K562 (cell line): ENCODE measurements at places on chromosomes 7 and 10. TPM values are rescaled to one million over a fixed set of nuclear protein-coding genes. Genes with fewer than 3 reads are reported as not detected.

SMC3 gene
- 31.6 and 39.3 TPM in 2 replicates for polyA plus RNA-seq

PLEKHS1 gene
- not detected in 2 replicates for polyA plus RNA-seq

DNA sequence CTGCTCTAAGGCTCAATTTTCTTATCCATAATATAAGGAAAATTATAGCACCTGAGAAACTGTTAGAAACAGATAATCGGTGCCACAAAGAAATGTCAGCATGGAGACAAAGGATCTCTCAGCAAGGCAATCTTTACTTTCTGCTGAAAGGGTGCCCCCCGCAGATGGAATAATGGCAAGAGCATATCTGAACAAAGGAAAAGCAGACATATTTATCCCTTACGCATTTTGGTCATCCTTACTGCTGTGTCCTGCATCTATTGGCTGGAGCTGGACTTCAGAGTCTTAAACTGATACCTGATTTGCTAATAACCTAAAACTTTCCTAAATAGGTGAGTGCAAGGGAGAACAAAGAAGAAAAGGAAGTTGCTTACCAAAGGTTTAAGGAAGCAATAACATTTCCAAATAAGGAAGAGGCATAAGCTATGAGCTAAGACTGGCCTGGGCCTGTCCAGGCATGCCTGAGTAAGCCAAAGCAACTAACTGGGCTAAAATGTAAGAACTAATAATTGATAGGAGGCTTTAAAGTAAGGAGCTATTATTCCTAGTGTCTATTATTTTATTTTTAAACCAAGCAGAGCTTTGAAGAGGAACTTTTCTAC lies 39.6 kb upstream of the ELMO1 start:
- no peaks in the 10 kb centered on the region for H3K4me1 ChIP-seq
- DNase-seq: no peak
- H3K27ac ChIP-seq: no peak overlapping the region
- H3K27me3 ChIP-seq: no peaks in the 10 kb centered on the region
- no peak overlapping the region for H3K4me3 ChIP-seq

GRCh38 chr10:8435186-8436055 lies 380.9 kb downstream of the GATA3 start:
- no peak for DNase-seq
- H3K4me3 ChIP-seq: no peak overlapping the region
- no peaks in the 10 kb centered on the region for H3K36me3 ChIP-seq
- H3K4me1 ChIP-seq: no peaks in the 10 kb centered on the region

GRCh38 chr10:3808689-3809199 lies 23.7 kb upstream of the KLF6 start:
- H3K36me3 ChIP-seq: no peaks in the 10 kb centered on the region
- H3K4me1 ChIP-seq: peaks cover 78% of the 10 kb centered on the region
- DNase-seq: no peak
- H3K4me3 ChIP-seq: no peak overlapping the region
- peak overlapping the region; percentile 91 for H3K27ac ChIP-seq

- no peak overlapping the region for H3K4me3 ChIP-seq
- DNase-seq: no peak
- no peaks in the 10 kb centered on the region; the same call in 1 of the 2 replicates for H3K27me3 ChIP-seq
- H3K36me3 ChIP-seq: no peaks in the 10 kb centered on the region
- H3K4me1 ChIP-seq: no peaks in the 10 kb centered on the region
These were observed 134.6 kb downstream of the FAM204A start for GRCh38 chr10:118207470-118208007.

DNA sequence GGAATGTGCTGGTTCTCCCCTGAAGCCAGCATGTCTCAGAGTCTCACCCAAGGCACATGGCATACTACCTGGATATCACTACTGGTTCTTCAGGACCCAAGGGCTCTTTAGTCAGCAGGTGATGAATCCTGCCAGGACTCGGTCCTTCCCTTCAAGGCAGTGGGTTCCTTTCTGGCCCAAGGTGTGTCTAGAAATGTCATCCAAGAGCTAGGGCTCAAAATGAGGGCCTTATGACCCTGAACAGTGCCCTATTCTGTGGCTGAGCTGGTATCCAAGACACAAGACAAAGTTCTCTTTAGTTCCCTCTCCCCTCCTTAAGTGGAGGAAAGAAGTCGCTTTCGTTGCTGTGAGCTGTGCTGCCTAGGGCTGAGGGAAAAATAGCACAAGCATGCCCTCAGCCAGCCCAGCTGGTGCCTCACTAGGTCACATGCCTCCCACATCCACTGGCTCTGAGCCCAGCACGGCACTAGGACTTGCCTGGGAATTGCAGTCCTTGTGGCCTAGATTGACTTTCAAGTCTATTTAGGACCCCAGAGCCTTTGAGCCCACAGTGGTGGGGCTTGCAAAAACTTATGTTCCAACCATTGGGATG lies 106.0 kb downstream of the BMS1 start:
- H3K4me3 ChIP-seq: no peak overlapping the region
- H3K4me1 ChIP-seq: peaks cover 3% of the 10 kb centered on the region; the same call in 1 of the 2 replicates
- H3K36me3 ChIP-seq: no peaks in the 10 kb centered on the region

- no peaks in the 10 kb centered on the region for H3K36me3 ChIP-seq
- no peak overlapping the region for H3K27ac ChIP-seq
- DNase-seq: no peak
- no peak overlapping the region for H3K4me3 ChIP-seq
These were observed 123.8 kb downstream of the HDAC9 start for GRCh38 chr7:18619311-18619710.

DNA sequence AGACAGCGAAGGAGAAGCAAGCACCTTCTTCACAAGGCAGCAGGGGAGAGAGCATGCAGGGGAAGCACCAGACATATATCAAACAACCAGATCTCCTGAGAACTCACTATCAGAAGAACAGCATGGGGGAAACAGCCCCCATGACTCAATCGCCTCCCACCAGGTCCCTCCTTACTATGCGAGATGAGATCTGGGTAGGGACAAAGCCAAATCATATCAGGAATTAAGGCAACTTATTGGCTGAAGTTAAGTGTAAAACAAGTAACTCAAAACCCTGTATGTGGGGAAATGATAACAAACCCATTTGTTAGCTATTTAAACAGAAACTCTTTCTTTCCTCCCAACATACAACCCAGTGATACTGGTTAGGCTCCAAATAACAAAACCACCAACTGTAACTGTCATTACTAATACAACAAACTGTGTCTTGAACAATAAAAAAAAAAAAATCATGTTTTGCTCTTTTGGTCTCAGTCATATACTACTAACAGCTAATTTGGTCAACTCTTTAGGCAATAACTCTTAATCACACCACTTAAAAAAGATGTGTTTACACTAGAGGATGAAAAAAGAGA lies 57.8 kb downstream of the MINDY3 start:
- H3K27ac ChIP-seq: peak overlapping the region; percentile 77
- H3K4me1 ChIP-seq: no peaks in the 10 kb centered on the region
- H3K27me3 ChIP-seq: no peaks in the 10 kb centered on the region
- DNase-seq: peak; percentile 41

ZNF438 gene
- 0.64 and 2.0 TPM in 2 replicates for polyA plus RNA-seq

FANK1 gene
- polyA plus RNA-seq: 0.86 and 2.3 TPM in 2 replicates

CCDC172 gene
- not detected in 2 replicates for polyA plus RNA-seq

GRCh38 chr7:81845744-81846241 lies 75.9 kb upstream of the HGF start:
- no peak for DNase-seq
- no peaks in the 10 kb centered on the region for H3K36me3 ChIP-seq
- no peaks in the 10 kb centered on the region for H3K4me1 ChIP-seq
- H3K27ac ChIP-seq: no peak overlapping the region
- no peaks in the 10 kb centered on the region for H3K27me3 ChIP-seq

MDFIC gene
- polyA plus RNA-seq: 0.24 TPM in 1 of 2 replicates, not detected in the other

DNA sequence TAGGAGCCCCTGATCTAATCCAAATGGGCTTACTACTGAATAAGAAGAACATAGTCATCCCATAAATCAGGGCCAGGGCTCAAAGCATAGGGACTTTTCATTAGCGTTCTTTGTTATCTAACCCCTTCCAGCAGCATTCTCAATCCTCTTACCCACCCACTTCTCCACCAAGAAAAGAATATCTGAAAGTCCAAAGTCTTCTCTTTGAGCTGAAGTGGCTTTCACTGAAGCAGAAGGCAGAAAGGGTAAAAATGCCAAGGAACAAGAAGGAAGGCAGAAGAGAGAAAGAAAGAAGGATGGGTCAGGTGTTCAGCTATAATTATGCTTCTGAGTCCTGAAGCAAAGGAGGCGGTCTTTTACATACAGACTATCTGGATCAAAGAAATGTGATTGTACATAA lies 10.2 kb downstream of the TRPV5 start:
- H3K27ac ChIP-seq: no peak overlapping the region

C10orf71 gene
- 1.1 and 1.3 TPM in 2 replicates for polyA plus RNA-seq

C7orf57 gene
- not detected in 2 replicates for polyA plus RNA-seq

DNA sequence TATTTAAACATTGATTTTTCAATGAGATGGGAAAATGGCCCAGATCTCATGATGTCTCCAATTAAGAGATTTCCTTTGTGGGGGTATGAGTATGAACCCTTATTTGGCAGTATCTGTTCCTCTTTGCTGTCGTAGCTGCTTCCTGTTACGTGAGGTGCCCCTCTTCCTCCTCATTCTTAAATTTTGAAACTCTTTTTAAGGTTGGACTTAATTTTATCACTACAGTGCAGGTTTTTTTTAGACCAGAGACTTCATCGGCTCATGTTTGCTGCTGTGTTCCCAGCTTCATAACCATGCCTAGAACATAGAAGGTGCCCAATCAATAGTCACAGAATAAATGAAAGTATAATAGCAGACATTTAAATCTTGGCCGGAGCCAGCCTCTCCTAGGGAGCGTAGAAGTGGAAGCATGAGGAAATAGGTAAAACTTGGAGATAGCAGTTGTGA lies 2.4 kb downstream of the MIOS start:
- H3K4me3 ChIP-seq: no peak overlapping the region
- peaks cover 48% of the 10 kb centered on the region for H3K36me3 ChIP-seq
- H3K27me3 ChIP-seq: no peaks in the 10 kb centered on the region
- no peak overlapping the region for H3K27ac ChIP-seq
- H3K4me1 ChIP-seq: peaks cover 16% of the 10 kb centered on the region; the same call in 2 of the 3 replicates

DNA sequence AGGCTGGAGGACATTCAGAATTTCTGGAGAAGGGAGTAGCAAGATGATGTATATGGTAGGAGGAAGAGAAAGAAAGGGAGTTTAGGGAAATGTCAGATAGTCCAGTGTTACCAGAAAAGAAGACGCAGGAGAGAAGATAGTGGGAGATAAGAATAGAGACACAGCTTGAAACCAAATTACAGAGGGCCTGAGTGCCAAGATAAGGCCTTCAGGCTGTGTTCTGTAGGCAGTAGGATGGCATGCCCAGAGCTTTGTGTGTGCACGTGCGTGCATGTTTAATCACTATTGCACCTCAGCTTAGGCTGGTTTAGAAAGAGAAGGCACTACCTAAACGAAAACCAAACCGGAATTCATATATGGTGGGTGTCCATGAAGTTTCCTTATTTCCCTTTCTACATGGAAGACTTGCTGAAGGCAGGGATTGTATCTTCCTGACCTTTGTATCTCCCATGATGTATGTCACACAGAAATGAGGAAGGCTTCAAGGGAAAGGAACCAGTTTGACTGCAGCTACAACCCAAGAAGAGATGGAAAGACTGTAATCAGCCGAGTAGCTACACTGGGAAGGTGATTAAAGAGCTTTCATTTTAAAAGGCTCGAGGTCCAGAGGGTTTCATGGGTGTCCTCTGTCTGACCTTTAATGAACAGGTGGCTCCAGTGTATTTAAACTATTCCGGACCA lies 35.8 kb upstream of the BHLHA15 start:
- H3K27me3 ChIP-seq: no peaks in the 10 kb centered on the region
- DNase-seq: peak; percentile 49
- peaks cover 14% of the 10 kb centered on the region for H3K4me1 ChIP-seq
- H3K36me3 ChIP-seq: peaks cover 47% of the 10 kb centered on the region
- H3K4me3 ChIP-seq: no peak overlapping the region

MTURN gene
- 6.5 and 8.0 TPM in 2 replicates for polyA plus RNA-seq

DNA sequence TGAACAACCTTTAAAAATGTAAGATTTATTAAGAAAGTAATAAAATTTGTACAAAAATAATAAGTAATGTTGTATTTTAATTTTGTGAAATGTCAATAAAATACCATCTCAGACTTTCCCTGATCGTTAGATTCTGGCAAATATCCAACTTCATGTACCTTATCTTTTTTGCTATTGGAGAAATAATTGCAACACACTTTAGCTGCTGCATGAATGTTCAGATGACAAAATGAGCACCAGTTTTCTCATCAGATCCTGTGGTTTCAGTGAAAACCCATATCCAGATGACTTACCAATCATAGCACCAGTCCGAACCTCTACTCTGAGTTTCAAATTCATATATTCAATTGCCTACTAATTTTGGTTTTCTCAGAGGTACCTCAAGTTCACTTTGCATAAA lies 69.9 kb downstream of the CASD1 start:
- H3K27me3 ChIP-seq: no peaks in the 10 kb centered on the region
- H3K36me3 ChIP-seq: no peaks in the 10 kb centered on the region

GRCh38 chr10:62817121-62817765 lies 1.1 kb upstream of the EGR2 start:
- DNase-seq: peak; percentile 58
- H3K27ac ChIP-seq: peak overlapping the region; percentile 70
- peaks cover 19% of the 10 kb centered on the region; the same call in 2 of the 3 replicates for H3K27me3 ChIP-seq
- H3K4me1 ChIP-seq: peaks cover 7% of the 10 kb centered on the region; the same call in 1 of the 3 replicates
- H3K4me3 ChIP-seq: peak overlapping the region; percentile 74
- H3K36me3 ChIP-seq: no peaks in the 10 kb centered on the region

GRCh38 chr10:75066271-75066670 lies 45.2 kb upstream of the SAMD8 start:
- no peaks in the 10 kb centered on the region for H3K36me3 ChIP-seq
- no peak overlapping the region for H3K27ac ChIP-seq
- H3K4me3 ChIP-seq: no peak overlapping the region
- DNase-seq: no peak
- no peaks in the 10 kb centered on the region for H3K27me3 ChIP-seq

IFIT1 gene
- polyA plus RNA-seq: 0.03 TPM in 1 of 2 replicates, not detected in the other

SPAM1 gene
- not detected in 2 replicates for polyA plus RNA-seq

DNA sequence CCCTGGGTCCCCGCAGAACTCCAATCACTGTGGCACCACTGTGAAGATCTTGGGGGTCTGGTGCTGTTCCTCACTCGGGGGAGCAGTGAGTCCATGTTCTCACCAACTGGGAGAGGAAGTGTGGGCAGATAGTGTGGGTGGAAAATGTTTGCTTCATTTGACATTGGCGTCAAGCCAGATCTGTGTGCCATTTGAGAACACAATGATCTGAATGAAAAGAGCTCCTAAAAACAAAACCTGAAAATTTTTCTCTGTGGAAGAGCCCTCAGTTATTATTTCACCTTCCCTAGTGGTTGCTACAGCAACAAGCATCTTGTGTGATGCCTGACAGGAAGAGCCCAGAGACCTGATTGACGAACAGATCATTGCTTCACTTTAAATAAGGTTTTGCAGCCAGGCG lies 125.6 kb downstream of the VIPR2 start:
- H3K36me3 ChIP-seq: peaks cover 15% of the 10 kb centered on the region
- no peak for DNase-seq
- no peak overlapping the region for H3K27ac ChIP-seq
